Astrocyte of the hippocampus (primary cell): ENCODE measurements at places on chromosomes 13 and 19.

- DNase-seq: peak; percentile 79
Observed at GRCh38 chr13:29924482-29925350, 74.3 kb upstream of the UBL3 start.

- DNase-seq: no peak
Observed at GRCh38 chr13:23770428-23770827, 118.8 kb downstream of the MIPEP start.

DNA sequence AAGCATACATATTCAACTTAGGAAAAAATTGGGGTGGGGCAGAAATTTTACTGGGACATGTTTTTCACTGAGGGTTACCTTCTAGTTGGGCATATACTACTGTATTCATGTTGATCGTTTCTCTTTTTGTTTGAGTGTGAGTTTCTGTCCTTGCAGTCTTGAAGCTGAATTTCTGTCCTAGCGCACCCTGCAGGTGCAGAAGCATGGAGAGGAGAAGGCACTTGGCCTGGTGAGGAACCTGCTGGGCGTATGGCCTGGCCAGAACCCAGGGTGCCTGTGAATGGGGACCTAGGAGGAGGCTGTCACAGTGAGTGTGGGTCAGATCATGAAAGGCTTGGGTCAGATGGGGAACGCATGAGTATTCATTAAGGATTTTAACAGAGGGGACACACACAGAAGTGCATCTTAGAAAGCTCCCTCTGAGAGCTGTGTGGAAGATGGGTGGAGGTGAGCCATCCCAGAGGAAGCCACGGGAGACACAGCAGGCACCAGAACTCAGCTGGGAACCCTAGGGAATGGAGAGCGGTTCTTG is 36.8 kb downstream of the SERP2 start:
- no peak for DNase-seq

DNA sequence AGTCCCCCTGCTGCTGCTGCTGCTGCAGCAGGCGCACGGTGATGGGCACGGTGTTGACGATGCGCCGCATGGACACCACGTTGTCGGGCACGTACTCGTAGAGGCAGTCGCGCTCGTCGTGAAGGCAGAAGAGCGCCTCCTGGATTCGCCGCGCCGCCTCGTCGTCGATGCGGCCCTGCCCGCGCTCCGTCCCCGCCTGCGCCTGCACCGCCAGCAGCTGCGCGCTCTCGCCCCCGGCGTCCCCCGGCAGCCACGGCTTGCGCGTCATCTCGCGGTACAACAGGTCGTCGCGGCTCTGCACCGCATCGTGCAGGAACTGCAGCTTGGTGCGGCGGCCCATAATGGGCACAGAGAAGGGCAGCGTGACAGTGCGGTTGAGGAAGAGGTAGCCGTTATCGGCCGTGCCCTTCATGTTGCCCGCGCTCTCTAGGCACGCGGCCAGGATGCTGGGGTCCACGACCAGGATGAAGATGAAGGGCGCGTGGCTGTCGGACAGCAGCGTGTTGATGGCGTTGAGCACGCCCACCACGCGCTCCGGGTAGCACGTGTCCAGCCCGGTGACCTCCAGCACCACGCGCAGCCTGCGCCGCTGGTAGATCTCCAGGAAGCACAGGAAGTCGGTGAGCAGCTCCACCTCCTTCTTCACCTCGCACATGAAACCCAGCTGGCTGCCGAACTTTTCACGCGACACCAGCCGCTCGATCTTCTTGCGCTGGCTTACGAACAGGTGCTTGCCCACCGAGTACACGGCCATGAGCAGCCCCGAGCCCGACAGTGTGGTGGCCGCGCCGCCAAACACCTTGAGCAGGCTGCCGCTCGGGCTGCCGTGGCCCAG is 8.1 kb downstream of the NKPD1 start:
- peak; percentile 61 for DNase-seq

GRCh38 chr13:50670847-50671496 is 172.5 kb downstream of the DLEU7 start:
- no peak for DNase-seq

GRCh38 chr19:15995536-15995935 is 46.7 kb downstream of the OR10H4 start:
- DNase-seq: no peak
